DMS 273 treated with DMSO at 0.1 percent for 48 hours (cell line): ENCODE measurements at places on chromosomes 4 and X.
A peak's percentile ranks its signal among the peaks of the same experiment; 100 is the strongest.

- no peak for DNase-seq
Measured at GRCh38 chrX:24672701-24673190, 21.0 kb upstream of the POLA1 start.

GRCh38 chr4:1285790-1286553 is 3.7 kb upstream of the MAEA start:
- no peak for DNase-seq

GRCh38 chrX:153947009-153947769 is 2.7 kb upstream of the RENBP start:
- peak; percentile 64 for DNase-seq

- no peak for DNase-seq
Measured at GRCh38 chrX:25012793-25013631, 2.8 kb downstream of the ARX start.

DNA sequence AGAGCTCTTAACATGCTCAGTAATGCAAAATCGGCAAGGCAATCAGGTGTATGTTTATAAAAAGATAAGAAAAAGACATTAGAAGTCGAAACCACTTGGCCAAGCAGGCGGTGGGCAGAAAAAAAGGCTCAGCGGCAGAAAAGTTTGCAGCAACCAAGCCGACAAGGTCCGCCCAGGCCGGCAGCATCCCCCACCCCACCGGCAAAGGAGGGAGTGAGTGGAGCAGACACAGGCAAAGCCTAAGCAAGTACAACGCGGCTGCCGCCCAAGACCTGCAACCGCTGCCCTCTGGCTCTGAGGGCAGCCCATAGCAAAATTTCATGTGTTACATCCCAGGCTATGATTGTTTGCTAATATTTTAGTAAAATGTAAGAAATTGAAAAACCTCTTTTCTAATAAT is 125.4 kb upstream of the ZCCHC13 start:
- no peak for DNase-seq

DNA sequence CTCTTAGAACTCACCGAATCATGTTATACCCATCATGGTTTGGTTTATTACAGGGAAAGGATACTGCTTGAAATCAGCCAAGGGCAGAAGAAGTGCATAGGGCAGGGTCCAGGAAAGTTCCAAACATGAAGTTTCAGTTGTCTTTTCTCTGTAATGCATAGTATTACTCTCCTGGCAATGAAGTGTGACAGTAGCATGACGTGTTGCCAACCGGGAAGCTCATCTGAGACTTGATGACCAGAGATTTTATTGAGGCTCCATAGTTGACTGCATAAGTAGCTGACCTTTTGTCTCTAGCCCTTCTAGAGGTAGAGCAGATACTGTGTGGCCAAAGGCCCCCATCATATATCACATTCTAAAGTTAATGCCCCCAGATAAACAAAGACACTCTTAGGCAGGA is 72.1 kb downstream of the BEND4 start:
- no peak for DNase-seq

GRCh38 chr4:16617435-16617834 is 281.0 kb downstream of the LDB2 start:
- no peak for DNase-seq

DNA sequence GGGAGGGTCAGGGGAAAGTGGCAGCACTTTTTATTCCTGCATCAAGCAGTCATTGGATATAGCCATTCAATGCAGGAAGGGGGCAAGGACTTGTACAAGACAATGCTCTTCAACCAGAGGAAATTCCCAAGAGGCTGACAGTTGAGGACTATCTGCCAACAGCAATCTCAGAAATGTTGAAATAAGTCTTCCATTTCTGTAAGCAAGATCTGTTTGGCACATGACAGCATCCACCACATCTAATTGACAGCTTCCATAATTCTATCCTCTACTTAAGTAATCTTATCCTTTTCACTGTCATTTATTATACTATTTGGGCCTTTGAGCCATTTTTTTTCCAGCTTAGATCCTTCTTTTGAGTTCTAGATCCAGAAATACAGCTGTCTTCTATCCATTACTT is 110.7 kb downstream of the CFAP299 start:
- no peak for DNase-seq

DNA sequence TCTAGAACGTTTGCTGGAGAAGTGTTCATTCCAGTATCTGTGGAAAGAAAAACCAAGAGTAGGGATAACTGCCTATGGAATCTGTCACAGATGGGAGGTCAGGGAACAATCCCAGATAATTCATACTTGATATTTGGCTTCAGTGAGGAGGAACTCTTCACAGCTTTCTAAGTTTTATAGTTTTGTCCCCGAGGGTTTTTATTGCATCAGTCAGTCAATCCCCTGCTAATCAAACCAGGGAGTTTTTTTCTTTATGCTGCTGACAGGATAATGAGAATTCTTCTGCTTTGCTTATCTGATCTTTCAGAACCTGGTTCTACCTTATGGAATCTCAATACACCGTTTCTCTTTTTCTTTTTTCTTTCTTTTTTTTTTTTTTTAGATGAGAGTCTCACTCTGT is 633 bp upstream of the TRIML2 start:
- DNase-seq: no peak

DNA sequence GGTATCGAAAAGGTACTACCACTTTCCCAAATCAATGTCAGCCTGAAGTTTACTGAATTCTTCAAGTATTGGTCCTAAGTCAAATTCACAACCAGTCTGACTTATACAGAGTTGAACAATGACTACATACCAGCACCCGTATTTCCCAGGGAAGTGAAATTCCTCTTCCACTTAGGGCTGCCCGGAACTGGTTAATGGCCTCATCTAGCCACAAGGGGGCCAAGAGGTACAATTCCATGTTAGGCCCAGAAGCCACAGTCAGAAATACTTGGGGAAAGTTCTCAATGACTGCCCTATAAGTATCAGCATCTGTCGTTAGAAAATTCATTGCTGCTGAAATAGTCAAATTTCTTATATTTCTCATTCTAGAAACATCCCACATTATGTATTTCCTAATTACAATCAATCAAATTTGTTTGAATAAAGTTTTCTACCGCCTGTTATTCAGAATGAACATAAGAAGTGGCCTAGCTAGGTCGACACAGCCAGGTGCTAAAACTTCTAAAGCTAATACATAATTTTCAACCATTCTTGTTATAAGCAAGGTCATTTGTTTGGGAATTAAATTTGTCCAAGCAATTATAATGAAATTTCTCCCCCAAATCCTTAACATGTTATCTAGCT is 5.6 kb upstream of the PCDH7 start:
- DNase-seq: no peak

- DNase-seq: no peak
Measured at GRCh38 chr4:55933611-55934010, 15.1 kb upstream of the CEP135 start.

- DNase-seq: no peak
Measured at GRCh38 chr4:10118048-10119004, 1.7 kb upstream of the WDR1 start.

GRCh38 chrX:124097116-124097515 is 135.6 kb downstream of the STAG2 start:
- DNase-seq: no peak

GRCh38 chrX:19496711-19497110 is 18.6 kb downstream of the MAP3K15 start:
- DNase-seq: no peak

- no peak for DNase-seq
Measured at GRCh38 chr4:107740950-107741701, 21.1 kb upstream of the PAPSS1 start.

DNA sequence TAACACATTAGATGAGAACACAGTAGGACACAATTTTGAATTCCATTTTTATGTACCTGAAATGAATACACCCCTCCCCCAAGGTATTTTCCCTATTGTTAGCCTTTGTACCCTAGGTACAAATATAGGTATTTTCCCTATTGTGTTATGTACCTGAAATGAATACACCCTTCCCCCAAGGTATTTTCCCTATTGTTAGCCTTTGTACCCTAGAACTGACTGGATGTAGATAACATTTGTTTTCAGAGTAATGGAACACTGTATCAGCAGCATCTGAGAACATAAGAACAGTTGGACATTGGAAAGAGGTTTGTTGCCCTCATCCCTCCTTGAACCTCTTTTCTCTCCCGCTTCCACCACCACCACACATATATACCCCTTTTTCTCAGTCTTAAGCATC is 37.6 kb downstream of the YIPF6 start:
- no peak for DNase-seq

- no peak for DNase-seq
Measured at GRCh38 chr4:101655005-101655404, 135.5 kb upstream of the BANK1 start.
